ENCODE measurements at places on chromosomes 12 and 14.

DNA sequence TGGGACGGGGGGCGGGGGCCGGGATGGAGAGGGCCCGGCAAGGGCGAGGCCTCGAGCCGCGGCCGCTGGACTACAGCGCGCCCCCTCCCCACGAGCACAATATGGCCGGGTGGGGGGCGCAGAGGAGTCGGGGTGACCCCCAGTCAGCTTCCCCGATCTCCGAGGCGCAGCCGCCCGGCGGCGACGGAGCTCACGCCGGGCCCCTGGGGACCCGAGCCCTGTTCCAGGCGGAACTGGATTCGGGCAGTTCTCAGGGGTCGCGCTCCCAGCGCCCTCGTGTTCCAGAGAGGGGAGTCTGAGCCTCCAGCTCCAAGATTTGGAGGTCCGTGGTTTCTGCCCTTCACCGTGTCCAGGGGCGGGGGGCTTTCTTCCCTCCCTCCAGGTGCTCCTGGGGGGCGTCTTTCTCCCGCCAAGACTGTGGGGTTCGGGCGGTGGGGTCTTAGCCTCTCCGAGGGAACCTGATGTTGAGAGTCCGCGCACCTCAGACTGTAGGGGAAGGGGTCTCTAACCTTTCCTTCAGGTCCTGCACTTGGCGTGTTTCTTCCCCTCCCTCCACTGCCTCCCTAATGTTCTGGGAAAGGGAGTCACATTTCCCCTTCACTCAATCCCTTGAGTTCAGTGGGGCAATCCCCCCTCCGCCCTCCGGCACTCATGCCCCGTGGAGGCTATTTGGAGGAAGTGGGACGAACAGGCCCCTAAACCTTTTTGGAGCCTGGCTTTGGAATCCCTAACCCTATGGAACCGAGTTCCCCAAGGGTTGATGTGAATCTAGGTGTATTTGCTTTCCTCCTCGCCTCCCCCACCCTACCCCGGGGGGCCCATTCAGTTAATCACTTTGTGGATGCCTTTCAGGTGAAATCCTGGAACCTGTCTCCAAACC, 584 bp downstream of the ACVR1B start:
- no peaks in the 10 kb centered on the region for H3K27me3 ChIP-seq
- DNase-seq, result no peak
- H3K27ac ChIP-seq, result peak overlapping the region; percentile 78
- H3K4me3 ChIP-seq, result peak overlapping the region; percentile 72

- peaks cover 9% of the 10 kb centered on the region for H3K4me1 ChIP-seq
- no peak for DNase-seq
- H3K36me3 ChIP-seq, result no peaks in the 10 kb centered on the region
Observed at GRCh38 chr12:50922820-50923219, 29.5 kb upstream of the HIGD1C start.

GRCh38 chr12:116434155-116435011, 124.8 kb upstream of the MAP1LC3B2 start:
- H3K4me3 ChIP-seq, result no peak overlapping the region
- H3K27ac ChIP-seq, result peak overlapping the region; percentile 81
- no peaks in the 10 kb centered on the region for H3K36me3 ChIP-seq
- peak; percentile 94 for DNase-seq
- peaks cover 47% of the 10 kb centered on the region for H3K4me1 ChIP-seq

- no peak overlapping the region for H3K4me3 ChIP-seq
- no peak overlapping the region for H3K27ac ChIP-seq
- no peaks in the 10 kb centered on the region for H3K36me3 ChIP-seq
- DNase-seq, result no peak
- 0 out of 2 replicates have a peak, but pooled peaks cover 2% of the 10 kb centered on the region for H3K27me3 ChIP-seq
Observed at GRCh38 chr14:72590577-72590976, 303.3 kb downstream of the DPF3 start.

DNA sequence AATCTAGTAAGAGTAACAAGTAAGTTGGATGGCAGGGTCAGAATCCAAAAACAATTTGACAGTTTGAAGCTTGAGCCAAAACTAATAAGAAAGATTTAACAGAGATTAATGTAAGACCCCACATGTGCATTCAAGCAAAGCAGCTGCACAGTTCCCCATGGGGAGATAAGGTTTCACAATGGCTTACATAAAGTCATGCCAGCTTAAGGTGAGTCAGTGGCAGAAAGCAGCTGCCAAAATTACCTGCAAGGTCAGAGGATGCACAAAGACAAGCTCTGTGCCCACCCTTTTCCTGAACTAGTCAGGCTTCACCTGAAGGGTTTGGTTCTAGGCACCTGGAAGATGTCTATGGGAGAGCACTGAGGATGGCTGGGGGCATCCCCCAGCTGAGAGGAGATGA, 36.6 kb upstream of the KRT77 start:
- H3K27me3 ChIP-seq, result no peaks in the 10 kb centered on the region
- H3K36me3 ChIP-seq, result no peaks in the 10 kb centered on the region
- no peaks in the 10 kb centered on the region for H3K4me1 ChIP-seq

DNA sequence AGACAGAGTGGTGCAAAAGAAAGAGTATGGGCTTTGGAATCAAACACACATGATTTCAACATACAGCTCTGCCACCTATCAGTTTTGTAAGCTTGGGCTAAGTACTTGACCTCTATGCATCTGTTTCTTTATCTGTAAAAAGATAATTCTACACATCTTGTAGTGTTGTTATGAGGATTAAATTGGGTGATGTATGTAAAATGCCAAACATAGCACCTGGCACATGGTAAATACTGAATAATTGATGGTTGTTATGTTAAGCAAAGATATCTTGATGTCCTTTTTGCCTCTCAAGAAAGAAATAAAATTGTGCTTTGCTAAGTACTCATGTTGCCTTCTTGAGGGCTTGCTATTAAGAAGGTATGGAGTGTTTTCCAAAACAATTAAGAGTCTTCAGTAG, 2.3 kb upstream of the CSRP2 start:
- peaks cover 4% of the 10 kb centered on the region for H3K4me1 ChIP-seq
- DNase-seq, result no peak
- no peaks in the 10 kb centered on the region for H3K27me3 ChIP-seq
- H3K4me3 ChIP-seq, result no peak overlapping the region
- no peak overlapping the region for H3K27ac ChIP-seq

- H3K4me1 ChIP-seq, result peaks cover 18% of the 10 kb centered on the region
- no peaks in the 10 kb centered on the region for H3K27me3 ChIP-seq
- no peaks in the 10 kb centered on the region for H3K36me3 ChIP-seq
Observed at GRCh38 chr12:46135750-46136149, 133.1 kb downstream of the SLC38A1 start.

DNA sequence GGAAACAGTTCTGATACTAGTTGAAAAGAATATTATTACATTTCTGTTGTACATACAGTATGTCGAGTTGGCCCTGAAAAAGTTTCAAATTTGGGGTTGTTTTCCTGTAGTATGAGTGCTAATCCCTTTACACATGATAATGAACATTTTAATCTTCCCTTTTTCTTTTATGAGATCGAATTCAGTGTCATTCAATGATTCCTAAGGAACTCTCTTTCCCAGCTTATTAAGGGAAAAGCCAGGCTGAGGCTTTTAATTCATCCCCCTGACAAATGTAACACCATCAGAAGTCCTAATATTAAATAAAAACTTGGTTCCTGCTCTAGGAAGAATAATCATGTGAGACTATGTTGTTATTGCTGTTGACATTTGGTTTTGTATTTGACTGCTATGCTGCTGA, 42.9 kb upstream of the USP44 start:
- DNase-seq, result no peak
- no peaks in the 10 kb centered on the region for H3K27me3 ChIP-seq
- H3K4me3 ChIP-seq, result no peak overlapping the region
- no peaks in the 10 kb centered on the region for H3K36me3 ChIP-seq

GRCh38 chr12:40045656-40046055, 60.2 kb downstream of the SLC2A13 start:
- H3K4me3 ChIP-seq, result no peak overlapping the region
- H3K27me3 ChIP-seq, result no peaks in the 10 kb centered on the region
- no peaks in the 10 kb centered on the region for H3K36me3 ChIP-seq
- no peak for DNase-seq
- no peaks in the 10 kb centered on the region for H3K4me1 ChIP-seq
- H3K27ac ChIP-seq, result no peak overlapping the region

DNA sequence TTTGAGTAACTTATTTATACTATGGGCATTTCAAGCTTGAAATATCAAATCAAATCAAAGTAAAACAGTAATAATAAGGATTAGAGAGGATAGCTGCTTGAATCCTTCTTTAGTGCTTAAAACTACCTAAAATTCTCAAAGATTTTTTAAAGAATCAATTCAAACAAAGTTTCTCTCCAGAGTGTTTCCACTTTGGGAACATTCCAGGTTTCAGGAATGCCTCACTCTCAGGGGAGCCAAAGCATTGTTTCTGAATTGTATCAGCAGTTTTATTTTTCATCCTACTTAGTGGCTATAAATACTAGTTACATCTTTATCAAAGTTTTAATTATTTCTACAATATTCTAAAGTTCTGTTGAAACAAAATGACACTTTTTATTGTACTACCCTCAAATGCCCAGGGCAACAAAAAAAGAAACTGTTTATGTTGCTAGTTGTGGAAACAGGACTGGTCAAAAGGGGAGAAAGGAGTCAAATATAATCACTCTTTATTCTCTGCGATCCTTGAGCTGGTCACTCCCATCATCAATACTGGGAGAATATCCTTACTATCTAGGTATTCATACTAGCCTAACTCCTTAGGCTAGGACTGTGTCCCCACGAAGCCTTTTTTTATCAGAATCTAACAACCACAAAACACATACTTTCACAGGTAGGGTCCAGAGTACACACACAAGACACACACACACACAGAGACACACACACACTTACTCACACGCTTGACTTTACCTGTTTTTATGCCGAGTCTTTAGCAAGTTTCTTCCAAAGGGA, 598 bp downstream of the RASSF9 start:
- DNase-seq, result no peak
- no peaks in the 10 kb centered on the region for H3K27me3 ChIP-seq
- H3K4me3 ChIP-seq, result peak overlapping the region; percentile 39
- H3K27ac ChIP-seq, result peak overlapping the region; percentile 83

- no peak overlapping the region for H3K4me3 ChIP-seq
- H3K27me3 ChIP-seq, result no peaks in the 10 kb centered on the region
- H3K4me1 ChIP-seq, result peaks cover 39% of the 10 kb centered on the region
Observed at GRCh38 chr12:116376354-116377193, 99.1 kb upstream of the MED13L start.

GRCh38 chr14:76781648-76782051, 20.4 kb downstream of the VASH1 start:
- H3K36me3 ChIP-seq, result no peaks in the 10 kb centered on the region
- DNase-seq, result no peak
- H3K27me3 ChIP-seq, result no peaks in the 10 kb centered on the region
- H3K4me3 ChIP-seq, result no peak overlapping the region
- no peaks in the 10 kb centered on the region for H3K4me1 ChIP-seq
- no peak overlapping the region for H3K27ac ChIP-seq

- no peak for DNase-seq
- H3K4me3 ChIP-seq, result no peak overlapping the region
- no peaks in the 10 kb centered on the region for H3K4me1 ChIP-seq
- H3K27ac ChIP-seq, result no peak overlapping the region
Observed at GRCh38 chr12:96143392-96143791, 50.8 kb upstream of the ELK3 start.

DNA sequence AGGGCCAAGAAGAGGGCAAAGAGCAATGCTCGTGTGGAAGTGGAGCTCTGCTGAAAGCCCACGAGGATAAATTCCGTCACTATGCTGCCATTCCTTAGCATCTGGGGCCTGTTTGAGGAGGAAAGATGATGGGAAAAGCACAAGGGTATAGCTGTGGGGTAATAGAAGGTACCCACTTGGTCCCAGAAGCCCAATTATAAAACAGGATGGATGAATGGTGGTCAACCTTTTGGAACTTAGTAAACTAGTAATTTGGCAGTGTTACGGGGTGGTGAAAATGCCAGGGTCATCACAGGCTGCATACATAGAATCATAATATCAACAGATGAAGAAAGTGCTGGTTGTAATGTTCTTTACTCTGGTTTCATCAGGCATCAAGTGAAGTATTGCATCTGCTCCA, at the start of gene OR10AD1:
TSS of gene OR10AD1 (minus strand) at position 101 of the 400 bp plus-strand sequence. CDS start at position 101, 0 bp downstream.
- no peak within 1 kb of the TSS for H3K4me3 ChIP-seq
- peak within 1 kb of the TSS; percentile 41 for H3K27ac ChIP-seq
- no peak for DNase-seq
- no peaks in the 10 kb centered on the region for H3K36me3 ChIP-seq

DNA sequence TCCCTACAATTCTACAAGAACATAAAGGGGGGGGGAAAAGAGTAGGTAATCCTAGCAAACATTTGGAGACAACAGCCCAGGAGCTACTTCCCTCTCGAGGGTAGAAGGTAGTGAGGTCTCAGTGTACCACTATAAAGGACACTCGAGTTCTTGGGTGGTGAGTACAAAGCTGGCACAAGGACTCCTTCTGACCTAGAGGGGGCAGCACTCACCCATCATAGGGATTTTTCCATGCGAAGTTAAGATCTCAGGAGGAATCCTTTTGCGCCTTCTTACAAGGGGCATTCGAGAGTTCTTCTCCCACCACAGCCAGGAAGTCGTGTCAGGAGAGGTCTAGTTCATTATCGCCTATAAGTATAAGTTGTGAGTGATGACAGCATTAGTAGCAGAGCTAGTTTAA, 200.2 kb upstream of the RBM19 start:
- H3K36me3 ChIP-seq, result no peaks in the 10 kb centered on the region
- no peaks in the 10 kb centered on the region for H3K27me3 ChIP-seq
- DNase-seq, result peak; percentile 38
- H3K4me1 ChIP-seq, result no peaks in the 10 kb centered on the region

- H3K27ac ChIP-seq, result no peak overlapping the region
- no peaks in the 10 kb centered on the region for H3K36me3 ChIP-seq
- H3K27me3 ChIP-seq, result no peaks in the 10 kb centered on the region
- H3K4me3 ChIP-seq, result no peak overlapping the region
Observed at GRCh38 chr12:72330301-72330700, 58.1 kb downstream of the TRHDE start.

DNA sequence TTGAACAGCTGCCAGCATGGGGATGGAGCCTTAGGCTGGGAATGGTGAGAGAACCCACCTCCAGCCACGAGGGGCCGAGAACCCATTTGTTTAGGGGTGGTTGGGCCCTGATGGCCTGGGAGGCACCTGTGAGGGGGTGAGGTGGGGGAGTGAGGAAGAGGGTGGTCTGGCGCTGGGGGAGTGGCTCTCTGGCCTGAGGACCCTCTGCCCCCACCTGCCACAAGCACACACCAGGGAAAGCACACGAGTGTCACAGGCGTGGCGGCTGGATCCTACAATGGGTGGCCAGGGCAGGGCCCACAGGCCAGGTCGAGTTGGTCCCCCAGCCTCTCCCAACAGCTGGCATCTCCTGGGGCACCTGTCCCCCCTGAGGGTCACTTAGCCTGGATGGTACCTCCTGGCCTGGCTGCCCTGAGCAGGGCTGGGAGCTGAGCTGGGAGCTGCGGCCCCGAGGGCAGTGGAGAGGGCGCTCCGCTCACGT, 340.5 kb downstream of the TMEM121 start:
- no peak overlapping the region for H3K27ac ChIP-seq
- DNase-seq, result no peak
- no peaks in the 10 kb centered on the region for H3K27me3 ChIP-seq
- H3K4me3 ChIP-seq, result no peak overlapping the region
- no peaks in the 10 kb centered on the region for H3K4me1 ChIP-seq

GRCh38 chr14:89660166-89660565, 243.1 kb upstream of the FOXN3 start:
- H3K4me1 ChIP-seq, result no peaks in the 10 kb centered on the region
- DNase-seq, result no peak
- H3K36me3 ChIP-seq, result no peaks in the 10 kb centered on the region
- H3K4me3 ChIP-seq, result no peak overlapping the region

All from Caco-2 (cell line).